ENCODE measurements at places on chromosomes 13 and 19.

GRCh38 chr13:49443357-49443703 lies 534 bp downstream of the CAB39L start:
- no peak for DNase-seq

DNA sequence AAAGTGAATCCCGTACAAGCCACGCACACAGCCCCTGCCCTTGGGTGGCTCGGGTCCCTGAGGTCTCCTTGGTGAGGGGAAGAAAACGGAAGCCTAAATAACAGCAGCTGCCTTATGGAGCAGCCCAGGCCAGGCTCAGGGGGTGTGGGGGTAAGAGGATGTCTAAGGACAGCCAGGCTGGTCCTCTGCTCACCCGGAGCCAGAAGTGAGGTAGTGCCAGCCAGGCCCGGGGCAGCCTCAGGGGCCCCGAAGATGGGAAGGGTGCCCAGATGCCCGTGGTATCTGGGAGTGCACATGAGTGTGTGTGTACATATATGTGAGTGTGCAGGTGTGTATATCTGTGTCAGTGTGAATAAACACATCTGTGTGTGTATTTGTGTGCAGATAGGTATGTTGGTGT lies 38.4 kb upstream of the PEPD start:
- no peak for DNase-seq

DNA sequence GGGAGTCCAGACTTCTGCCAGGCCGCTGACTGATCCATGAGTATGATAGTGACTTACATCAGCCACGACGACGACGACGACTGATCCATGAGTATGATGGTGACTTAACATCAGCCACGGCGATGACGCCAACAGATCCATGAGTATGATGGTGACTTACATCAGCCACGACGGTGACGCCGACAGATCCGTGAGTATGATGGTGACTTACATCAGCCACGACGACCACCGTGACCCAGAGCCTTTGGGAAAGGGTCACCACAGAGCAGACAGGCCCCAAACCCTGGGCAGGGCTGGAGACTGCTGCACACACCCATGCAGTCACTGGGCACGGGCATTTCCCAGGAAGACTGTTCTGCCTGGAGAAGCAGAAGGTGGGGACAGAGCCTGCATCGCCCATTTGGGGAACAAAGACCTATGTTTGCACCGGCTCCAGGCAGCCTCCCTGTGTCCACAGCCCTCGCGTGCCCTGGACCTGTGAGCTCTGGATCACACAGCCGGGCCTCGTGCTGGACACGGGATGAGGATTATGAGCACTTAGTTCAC lies 130.9 kb upstream of the SPACA7 start:
- peak; percentile 53 for DNase-seq

DNA sequence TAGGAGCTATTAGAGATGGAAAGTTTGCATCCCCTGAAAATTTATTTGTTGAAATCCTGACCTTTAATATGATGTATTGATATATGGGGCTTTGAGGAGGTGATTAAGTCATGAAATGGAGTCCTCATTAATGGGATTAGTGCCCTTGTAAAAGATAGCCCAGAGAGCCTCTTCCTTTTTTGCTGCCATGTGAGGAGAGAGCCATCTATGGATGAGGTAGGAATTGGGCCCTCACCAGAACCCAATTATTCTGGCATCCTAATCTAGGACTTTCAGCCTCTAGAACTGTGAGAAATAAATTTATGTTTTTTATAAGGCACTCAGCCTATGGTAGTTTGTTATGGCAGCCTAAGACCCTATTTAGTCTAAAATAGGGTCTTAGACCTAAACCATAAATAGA lies 250.2 kb upstream of the SLITRK1 start:
- DNase-seq, result no peak

- DNase-seq, result no peak
Observed at GRCh38 chr19:35719402-35720162, 1.8 kb downstream of the KMT2B start.

- no peak for DNase-seq
Observed at GRCh38 chr13:35140321-35140720, 198.3 kb downstream of the NBEA start.

Data from right atrium auricular region (tissue), 2 donors.